Dorsolateral prefrontal cortex (tissue), 122 donors: ENCODE measurements at places on chromosomes 1 and 21.
A peak's percentile ranks its signal among the peaks of the same experiment; 100 is the strongest.

GRCh38 chr1:157269656-157270375 lies 131.6 kb upstream of the ETV3 start:
- no peak for DNase-seq

GRCh38 chr1:30672661-30673060 lies 50.7 kb downstream of the MATN1 start:
- DNase-seq, result no peak

- no peak for DNase-seq
These were observed 106.8 kb downstream of the AK5 start for GRCh38 chr1:77388661-77389060.

GRCh38 chr1:154856049-154856448 lies 14.0 kb downstream of the KCNN3 start:
- DNase-seq, result no peak

- no peak for DNase-seq
These were observed 25.0 kb upstream of the SYDE2 start for GRCh38 chr1:85225624-85226380.

- no peak for DNase-seq
These were observed 88.6 kb upstream of the PKN2 start for GRCh38 chr1:88595355-88596002.

GRCh38 chr1:11806307-11806936 lies 431 bp downstream of the CLCN6 start:
- peak; percentile 32 for DNase-seq

DNA sequence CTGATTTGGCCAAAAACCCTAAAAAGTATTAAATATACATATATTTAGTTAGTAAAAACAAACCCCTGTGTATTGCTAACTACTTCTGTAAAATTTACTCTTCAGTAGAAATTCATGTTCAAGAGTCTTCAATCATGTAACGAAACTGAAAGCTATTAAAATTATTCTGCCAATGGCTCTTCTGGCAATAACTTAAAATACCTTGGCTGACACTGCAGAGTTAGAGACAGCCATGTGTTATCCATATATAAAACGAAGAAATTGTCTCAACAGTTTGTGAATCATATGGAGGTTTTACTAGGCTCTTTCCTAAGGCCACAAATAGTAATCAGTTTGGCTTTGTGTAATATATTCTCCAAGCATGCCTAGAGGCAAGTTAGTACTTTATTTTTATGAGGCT lies 357.2 kb downstream of the COL11A1 start:
- no peak for DNase-seq

- DNase-seq, result peak; percentile 73
These were observed 5.4 kb upstream of the TDRD5 start for GRCh38 chr1:179586107-179586823.

DNA sequence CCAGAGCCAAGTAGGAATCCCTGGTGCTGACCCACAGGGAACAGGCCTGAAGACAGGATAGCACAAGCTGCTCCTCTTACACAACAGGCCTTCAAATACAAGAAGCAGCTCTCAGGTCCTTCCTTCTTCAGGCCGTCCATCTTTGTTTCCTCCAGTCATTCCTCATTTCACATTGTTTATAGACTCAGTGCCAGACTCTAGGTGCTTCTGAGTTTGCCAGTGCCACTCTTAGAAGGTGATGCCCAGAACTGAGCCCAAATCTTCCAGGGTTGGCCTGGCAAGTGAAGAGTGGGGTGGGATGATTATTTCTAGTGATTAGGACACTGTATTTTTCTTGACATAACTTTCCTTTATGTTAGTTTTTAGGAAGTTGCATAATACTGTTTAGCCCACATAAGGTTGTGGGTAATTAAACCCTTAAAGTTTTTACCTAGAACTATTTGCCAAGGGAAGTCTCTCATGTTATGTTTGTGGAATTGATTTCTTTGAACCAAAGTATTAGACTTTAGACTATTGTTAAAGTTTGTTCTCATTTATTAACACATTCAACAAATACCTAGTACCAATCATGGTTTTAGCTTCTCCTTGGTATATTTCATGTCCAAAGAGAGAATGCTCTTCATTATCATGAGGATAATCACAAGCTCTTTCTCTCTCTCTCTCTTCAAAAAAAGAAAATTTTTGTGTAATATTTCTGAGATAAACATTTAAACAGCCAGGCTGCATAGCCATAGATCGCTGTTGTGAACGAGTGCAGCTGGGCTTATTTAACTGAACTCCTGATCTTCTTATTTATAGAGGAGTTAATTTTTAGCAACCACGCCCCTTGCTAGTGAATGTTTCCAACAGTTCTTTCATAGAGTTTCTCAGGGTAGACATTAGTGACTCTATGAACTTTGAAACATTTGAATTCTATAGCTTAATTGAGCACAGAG lies 47.7 kb downstream of the PGM1 start:
- DNase-seq, result no peak

GRCh38 chr1:92424381-92424780 lies 62.3 kb downstream of the GFI1 start:
- no peak for DNase-seq

GRCh38 chr1:42313970-42314369 lies 21.1 kb downstream of the FOXJ3 start:
- no peak for DNase-seq

DNA sequence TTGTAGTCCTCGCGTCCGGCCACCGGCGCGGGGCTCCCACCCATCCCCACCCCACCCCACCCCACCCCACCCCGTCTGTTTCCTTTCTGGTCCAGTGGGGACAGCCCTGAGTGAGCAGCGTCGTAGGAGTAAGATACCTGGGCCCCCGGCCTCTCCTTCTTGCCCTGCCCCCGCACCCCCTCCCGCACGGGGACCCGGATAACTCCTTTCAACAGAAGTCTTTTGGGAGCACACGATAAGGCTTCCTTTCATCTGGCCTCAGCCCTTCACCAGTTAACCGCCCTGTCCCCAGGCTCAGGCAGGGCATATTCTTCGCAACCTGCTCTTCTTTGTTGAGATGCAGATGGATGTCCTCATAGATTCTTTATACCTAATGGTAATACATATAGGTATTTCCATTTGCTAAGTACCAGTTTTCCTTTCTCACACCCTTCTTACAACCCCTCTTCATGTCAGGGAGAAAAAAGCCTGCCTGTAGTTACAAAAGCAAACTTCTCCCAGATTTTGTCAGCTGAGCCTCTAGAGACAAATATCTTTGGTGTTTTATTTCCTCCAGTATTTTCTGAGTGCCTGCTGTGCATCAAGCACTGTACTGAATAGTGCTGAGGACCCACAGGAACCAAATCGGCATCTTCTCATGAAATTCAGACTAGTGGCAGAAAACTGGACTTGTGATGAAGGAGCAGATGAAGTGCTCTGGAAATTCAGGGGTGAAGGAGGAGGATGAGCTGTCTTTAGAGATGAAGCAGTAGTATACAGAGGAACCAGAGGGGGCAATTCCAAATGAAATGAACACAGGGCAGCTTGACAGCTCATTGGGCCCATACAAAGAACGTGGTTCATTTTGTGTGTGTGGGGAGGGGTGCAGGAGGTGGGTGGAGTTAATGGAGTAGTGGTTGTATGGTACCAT lies 33.6 kb downstream of the SLC2A1 start:
- peak; percentile 59 for DNase-seq

- no peak for DNase-seq
These were observed 148.7 kb downstream of the ZNF326 start for GRCh38 chr1:90143591-90143990.

GRCh38 chr21:42262831-42263231 lies 43.9 kb downstream of the ABCG1 start:
- DNase-seq, result peak; percentile 58

GRCh38 chr1:42152119-42152518 lies 1.1 kb upstream of the GUCA2B start:
- no peak for DNase-seq

GRCh38 chr1:212007178-212007577 lies 28.2 kb downstream of the INTS7 start:
- no peak for DNase-seq

DNA sequence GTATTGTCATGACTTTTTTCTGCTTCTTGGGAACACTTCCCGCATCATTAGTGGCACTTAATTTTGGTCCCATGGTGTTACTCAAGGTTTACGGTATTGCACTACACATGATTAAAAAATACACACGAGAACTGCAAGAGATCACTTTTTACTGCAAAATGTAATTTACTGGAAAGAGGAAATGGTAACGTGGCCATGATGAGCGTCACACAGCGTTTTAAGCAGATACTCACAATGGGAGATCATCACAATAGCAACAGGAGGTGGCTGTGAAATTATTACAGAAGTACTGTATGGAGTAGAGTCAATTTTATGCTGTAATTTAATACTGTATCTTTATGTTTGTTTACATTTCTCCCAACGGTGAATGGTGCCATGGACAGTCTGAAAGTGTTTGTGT lies 1510.3 kb downstream of the AMY1C start:
- DNase-seq, result no peak

DNA sequence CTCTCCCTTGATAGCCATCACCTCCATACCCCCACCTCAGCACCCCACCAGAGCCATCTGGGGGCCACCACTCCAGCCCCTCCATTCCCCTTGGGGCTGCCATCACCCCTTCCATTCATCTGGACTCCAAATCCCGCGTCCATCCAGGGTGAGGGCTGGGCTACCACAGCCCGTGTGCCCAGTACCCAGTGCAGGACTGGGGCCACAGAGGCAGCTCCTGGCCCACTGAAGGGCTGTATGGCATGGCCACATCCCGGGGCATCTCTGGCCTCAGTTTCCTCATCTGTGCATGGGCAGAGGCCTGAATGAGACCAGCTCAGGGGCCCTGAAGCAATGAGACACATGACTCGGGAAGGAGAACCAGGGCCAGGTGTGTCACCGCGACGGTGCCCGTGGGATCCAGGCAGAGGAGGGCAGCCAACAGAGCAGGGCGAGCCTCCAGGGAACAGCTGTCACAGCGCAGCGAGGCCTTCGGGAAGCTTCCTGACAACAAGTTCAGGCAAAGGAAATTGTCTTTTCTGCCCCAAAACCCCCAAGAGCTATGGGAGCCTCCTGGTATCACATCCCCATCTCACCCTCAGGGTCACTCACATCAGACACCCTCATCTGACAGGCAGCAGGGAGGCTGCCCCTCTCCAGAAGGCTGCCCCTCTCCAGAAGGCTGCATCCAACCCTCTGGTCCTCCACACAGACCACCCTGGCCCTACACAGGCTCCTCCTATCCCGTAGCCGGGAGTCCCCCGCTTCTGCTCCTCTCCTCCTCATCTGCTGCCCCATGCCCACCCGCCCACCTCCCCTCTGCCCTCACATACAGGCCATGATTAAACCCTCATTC lies 76.3 kb downstream of the MEGF6 start:
- DNase-seq, result no peak

- no peak for DNase-seq
These were observed 54.7 kb upstream of the ARHGEF16 start for GRCh38 chr1:3399732-3400131.

- DNase-seq, result no peak
These were observed 14.8 kb upstream of the FAM163A start for GRCh38 chr1:179728271-179728670.

DNA sequence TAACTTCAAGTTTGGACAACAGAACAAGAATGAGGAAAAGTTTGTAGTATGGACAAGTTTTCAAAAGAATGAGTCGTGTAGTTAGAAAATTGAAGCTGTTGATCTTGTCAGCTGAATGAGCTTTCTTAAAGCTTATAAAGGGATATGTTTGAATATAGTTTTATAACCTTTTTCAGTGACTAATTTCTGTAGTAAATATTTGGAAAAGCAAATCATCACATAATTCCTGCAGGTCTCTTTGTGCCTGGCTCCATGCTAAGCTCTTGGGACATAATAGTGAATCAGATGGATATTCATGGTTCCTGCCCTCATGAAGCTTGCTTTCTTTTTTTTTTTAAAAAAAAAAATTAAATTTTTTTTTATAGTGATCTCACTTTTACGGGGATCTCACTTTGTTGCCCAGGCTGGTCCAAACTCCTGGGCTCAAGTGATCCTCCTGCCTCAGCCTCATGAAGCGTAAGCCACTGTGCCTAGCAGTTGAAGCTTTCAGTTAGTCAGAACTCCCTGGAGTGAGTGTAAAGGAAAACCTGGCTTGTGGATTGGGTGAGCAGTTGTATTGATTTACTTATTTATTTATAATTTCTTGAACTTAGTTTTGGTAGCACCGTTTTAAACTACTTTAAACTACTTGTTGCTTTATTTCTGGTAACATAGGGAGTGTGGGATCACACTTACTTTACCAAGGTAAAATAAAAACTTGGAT lies 15.5 kb downstream of the DYRK1A start:
- DNase-seq, result no peak

DNA sequence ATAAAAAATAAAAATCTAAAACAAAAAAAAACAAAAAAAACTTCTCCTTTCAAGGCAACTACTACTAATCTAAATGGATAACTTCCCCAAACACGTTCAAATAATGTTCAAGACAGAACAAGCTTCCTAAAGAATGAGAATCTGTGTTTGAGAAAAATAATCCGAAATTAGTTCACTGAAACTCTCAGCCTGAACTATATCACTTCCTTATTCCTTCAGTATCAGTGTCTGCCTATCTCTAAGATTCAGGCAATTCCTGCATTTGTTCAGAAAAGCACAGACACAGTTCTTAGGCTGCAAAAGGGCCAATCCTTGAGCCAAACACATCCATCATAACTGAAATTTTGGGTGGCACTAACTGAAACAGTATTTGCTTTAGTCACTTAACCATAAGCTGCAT lies 22.4 kb downstream of the DSTYK start:
- DNase-seq, result no peak

- no peak for DNase-seq
These were observed 62.8 kb downstream of the XCL2 start for GRCh38 chr1:168480997-168481396.

DNA sequence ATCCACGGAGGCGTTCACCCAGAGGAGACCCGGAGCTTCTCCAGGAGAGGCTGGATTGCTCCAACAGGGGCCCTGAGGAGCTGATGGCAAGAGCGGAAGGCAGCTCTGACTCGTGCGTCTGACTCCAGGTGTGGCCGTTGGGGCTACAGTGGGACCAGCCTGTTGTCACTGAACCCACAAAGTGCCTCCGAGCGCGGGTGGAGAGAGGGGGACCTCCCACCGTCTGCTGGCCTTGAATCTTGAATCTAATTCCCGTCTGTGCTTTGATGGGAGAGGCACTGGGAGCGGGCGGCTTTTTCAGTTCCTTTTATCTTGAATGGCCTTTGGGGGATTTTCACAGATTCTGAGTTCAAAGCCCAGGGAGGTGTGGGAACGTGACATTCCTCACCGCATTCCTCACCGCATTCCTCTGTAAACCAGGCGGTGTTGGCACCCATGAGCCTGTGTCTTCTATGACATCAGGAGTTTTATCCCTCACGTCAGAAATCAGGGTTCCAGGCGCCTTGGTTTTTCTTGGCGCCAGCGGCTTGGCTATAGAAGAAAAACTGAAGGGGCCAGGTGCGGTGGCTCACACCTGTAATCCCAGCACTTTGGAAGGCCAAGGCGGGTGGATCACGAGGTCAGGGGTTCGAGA lies 39.2 kb upstream of the COL18A1 start:
- DNase-seq, result no peak

DNA sequence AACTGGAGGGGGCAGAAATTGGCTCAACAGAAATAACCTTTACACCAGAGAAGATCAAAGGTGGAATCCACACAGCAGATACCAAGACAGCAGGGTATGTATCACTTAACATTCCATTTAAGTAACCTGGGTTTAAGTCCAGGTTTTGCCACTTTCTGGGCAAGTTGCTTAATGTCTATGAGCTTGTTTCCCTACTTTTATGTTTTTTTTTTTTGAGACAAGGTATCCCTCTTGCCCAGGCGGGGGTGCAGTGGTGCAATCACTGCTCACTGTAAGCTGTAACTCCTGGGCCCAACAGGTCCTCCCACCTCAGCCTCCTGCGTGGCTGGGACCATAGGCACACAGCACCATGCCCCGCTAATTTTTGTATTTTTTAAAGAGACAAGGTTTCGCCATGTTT lies 2.2 kb downstream of the RTCA start:
- DNase-seq, result no peak

GRCh38 chr21:38842079-38842478 lies 36.4 kb downstream of the ETS2 start:
- no peak for DNase-seq
